ENCODE measurements at places on chromosomes 7 and 10.

- no peak for DNase-seq
These were observed 54.9 kb upstream of the NAMPT start for GRCh38 chr7:106339513-106340246.

- peak; percentile 15 for DNase-seq
These were observed 39.2 kb upstream of the GSAP start for GRCh38 chr7:77455321-77455720.

DNA sequence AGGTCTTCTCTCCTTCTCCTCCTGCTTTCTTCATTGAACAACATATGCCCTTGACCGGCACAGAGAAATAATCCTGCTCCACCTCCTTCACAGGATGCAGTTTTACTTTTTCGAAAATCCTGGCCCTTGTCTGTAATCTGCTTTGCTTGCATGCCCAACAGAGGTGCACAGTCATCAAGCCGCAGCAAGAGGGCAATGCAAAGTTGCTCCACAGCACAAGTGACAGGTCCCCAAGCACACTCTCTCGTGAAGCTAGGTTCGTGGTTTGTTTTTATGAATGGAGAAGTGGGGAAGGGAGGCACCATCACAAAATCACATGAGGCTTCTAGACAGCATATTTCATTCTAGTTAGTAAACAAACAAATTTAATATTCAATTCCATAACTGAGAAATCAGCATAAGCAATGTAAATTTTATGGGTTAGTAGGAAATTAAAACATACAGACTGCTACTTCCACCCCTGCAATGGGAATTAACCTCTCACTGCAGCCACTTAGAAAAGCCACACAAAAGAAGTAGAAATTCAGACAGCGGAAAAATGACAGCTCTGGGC lies 178.8 kb downstream of the TPK1 start:
- DNase-seq, result no peak

- no peak for DNase-seq
These were observed 87.1 kb downstream of the ITGB8 start for GRCh38 chr7:20417675-20418382.

GRCh38 chr10:52030051-52030790 lies 283.9 kb upstream of the DKK1 start:
- DNase-seq, result no peak

GRCh38 chr7:22587322-22587721 lies 87.3 kb upstream of the STEAP1B start:
- DNase-seq, result no peak

DNA sequence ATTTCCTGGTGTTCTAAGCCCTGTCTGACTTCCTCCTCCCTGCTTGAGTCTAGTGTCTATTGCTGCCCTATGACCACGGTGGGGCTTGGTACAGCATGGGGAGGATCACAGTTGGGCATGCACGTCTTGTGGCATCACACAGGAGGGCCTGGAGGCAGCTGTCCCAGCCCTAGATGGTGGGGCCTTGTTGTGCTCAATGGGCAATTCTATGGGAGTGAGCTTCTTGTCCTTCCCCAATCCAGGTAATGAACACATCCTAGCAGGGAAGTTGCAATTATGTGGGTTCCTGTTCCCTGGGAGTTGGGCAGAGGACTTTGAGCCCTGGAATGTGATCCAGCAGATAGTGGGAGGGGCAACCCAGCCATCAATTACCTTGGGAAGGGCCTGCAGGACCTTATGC lies 10.8 kb upstream of the FAM3C start:
- DNase-seq, result no peak

DNA sequence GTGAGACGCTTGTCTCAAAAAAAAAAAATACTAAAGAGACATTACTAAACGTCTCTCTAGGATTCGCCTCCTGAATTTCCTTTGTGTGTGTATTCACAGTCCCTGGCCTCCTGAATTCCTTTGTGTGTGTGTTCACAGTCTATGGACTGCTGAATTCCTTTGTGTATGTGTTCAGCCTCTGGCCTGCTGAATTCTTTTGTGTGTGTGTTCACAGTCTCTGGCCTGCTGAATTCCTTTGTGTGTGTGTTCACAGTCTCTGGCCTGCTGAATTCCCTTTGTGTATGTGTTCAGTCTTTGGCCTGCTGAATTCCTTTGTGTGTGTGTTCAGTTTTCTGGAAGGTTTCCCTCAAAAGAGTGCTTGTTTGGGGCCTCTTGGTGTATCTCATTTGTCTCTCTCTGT lies 8.2 kb downstream of the BMS1 start:
- DNase-seq, result no peak

- DNase-seq, result no peak
These were observed 703.5 kb upstream of the SEMA3D start for GRCh38 chr7:85890244-85890811.

- no peak for DNase-seq
These were observed 20.7 kb downstream of the ABI1 start for GRCh38 chr10:26839966-26840627.

- DNase-seq, result no peak
These were observed 50.8 kb upstream of the FRMD4A start for GRCh38 chr10:14381475-14381874.

DNA sequence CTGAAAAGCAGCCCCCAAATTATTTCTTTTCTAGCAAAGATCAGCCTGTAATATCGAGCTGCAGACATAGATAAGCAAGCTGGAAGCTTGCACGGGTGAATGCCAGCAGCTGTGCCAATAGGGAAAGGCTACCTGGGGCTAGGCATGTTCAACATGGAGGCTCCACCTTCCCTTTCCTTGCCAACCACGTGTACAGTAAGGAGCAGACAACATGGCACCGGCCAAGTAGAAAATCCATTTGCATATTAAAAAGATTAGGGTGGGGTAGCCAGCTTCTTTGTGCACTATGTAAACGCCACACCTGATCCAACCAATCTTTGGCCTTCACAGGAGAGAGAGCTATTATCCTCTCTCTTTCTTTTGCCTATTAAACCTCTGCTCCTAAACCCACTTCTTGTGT lies 56.7 kb upstream of the SEPHS1 start:
- no peak for DNase-seq

GRCh38 chr10:79982362-79982800 lies 33.5 kb upstream of the SFTPD start:
- DNase-seq, result no peak

DNA sequence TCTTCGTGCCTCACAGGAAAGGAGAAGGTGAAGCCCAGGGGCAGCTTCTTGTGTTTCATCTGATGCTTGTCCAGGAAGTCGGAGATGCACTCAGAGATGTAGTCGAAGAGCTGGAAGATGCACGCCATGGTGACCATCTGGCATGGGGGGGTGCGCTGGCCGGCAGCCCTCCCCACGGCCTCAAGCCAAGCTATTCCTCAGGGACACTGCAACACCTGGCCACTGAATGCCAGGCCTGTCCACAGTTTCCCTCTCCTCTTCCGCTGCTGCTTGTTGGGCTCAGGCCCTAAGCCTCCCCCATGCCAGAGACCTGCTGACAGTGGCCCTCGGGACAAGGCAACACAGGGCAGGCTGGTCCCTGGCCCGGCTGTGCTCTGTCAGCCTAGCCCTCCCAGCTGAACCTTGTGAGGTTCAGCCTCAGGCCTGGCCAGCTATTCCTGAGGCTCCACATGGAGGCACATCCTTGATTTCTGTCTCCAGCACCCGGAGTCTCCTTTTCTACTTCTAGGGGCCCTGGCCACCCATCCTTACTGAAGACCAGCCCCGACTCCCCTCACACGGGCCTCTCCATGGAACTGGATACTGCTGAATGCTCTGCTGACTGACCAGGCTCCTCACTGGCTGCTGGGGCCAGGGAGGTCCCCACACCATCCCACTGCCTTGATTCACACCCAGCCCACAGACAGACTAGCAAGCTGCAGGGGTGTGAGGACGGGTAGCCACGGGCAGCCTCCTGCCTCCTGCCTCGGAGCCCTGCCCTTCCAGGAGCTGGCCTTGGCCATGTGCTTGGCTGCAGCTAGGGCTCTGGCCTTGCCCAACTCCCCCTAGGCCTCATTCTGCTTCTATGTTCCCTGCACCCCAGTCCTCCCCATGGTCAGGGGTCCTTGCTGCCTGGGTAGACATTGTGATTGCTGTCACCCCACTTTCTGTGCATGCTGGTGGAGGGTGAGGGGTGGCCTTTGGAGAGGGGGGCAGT lies 10.1 kb upstream of the MYL7 start:
- no peak for DNase-seq

GRCh38 chr7:3987426-3987927 lies 686.4 kb downstream of the SDK1 start:
- DNase-seq, result no peak

GRCh38 chr10:104881740-104882139 lies 240.7 kb downstream of the SORCS3 start:
- no peak for DNase-seq

DNA sequence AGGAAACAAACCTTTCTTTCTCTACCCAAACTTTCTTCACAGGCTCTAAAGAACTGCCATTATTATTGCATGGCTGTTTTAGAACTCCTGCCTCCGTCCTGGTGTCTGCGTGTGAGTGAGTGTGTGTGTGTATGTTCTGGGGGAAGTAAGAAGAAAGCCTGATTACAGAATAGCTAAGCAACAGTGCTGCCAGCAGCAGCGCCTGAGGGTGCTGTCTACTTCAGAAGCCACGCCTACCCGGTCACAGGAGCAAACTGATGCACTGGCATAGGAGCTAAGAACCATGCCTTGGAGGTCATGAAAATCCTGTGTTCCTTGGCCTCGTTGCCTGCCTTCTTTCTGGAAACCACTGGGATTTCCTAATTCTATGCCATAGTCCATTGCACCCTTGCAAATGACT lies 25.2 kb downstream of the LIPK start:
- DNase-seq, result no peak

GRCh38 chr7:109983618-109984017 lies 1107.3 kb upstream of the LRRN3 start:
- DNase-seq, result no peak

DNA sequence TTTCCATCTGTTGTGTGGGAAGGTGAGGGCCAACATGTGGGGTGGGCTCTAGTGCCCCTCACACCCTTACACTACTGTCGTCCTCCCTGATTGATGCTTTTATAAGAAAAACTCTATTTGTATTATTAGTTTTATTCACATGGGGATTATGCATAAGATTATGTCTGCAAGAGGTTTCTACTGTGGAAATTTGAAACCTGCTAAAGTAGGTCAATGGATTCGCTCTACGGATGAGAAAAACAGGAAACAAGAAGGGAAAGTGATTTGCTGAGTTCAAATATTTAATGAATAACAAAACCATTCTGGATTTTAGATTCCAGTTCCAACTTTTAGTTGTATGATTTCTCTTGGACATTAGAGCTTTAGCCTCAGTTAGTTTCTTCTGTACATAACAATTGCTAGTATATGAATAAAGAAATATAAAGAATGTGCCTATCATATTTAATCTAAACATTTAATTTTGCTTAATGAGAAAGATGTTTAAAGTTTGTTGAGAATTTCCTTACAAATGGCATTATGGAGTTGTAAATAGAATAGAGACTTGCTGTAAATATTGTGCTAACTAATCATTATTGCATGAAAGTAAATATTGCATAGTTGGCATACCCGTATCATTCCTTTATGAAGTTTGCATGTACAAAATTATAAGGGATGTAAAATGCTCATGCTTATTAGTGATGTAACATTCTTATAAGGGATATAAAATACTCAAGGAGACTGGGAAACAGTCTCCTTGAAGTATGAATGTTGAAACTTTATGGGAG lies 193.8 kb downstream of the THSD7A start:
- no peak for DNase-seq

DNA sequence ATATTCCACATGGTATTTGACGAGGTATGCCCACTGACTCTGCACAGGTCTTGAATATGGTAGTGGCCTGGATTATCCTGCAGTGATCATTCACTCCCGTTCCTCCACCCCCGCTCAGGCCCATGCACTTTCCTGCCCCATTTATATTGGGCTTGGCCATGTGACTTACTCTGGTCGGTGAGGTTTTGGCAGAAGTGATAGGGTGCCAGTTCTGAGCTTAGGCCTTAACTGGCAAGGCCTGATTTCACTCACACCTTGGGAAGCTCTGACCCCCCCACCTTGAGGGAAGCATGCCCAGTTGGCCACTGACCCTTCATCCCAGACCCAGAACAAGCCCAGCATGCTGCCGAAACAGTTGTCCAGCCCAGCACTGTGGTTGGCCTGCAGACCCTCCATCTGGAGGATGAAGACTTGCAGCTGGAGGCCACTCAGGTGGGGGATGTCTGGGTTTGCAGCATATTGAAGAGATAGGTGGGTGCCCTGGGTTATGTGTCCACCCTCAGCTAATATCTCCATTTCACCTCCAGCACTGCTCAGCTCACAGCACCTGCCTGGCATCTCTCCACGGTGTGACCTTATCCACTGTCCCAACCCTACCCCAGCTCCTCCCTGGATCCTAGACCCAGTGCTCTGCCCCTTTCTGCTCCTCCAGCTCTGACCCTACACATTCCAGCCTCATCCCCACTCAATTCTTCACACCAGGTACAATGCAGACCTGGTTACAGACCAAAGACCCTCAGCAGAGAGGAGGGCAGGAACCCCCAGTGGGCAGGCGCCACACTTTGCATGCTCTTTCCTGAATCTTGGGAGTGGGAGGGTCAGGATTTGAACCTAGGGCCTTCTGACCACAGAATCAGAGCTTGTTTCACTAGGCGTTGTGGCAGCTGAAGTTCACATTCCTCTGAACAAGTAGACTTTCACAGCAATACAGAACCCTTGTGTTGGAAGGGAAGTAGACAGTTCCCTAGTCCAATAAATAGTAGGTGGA lies 138.1 kb upstream of the CHST15 start:
- DNase-seq, result no peak

DNA sequence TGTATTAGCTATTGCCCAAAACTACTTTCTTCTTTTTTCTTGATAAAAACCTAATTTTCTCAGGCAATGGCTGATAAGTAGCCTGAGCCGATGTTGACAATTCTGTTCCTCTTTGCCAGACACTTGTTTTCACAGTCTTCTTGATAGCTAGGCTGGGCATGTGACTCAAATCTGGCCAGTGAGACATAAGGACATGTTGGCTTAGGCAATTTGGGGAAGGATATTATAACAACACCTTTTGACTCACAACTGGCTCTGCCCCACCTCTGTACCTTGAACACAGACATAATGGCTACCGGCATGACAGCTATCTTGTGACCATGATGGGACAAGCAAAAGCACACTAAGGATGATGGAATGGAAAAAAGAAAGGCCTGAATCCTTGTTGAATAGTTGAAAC lies 72.9 kb upstream of the GPR22 start:
- DNase-seq, result no peak
